ENCODE measurements at places on chromosomes 6 and 20.

- no peak for DNase-seq
Measured at GRCh38 chr6:1697688-1698351, 88.1 kb downstream of the FOXC1 start.

DNA sequence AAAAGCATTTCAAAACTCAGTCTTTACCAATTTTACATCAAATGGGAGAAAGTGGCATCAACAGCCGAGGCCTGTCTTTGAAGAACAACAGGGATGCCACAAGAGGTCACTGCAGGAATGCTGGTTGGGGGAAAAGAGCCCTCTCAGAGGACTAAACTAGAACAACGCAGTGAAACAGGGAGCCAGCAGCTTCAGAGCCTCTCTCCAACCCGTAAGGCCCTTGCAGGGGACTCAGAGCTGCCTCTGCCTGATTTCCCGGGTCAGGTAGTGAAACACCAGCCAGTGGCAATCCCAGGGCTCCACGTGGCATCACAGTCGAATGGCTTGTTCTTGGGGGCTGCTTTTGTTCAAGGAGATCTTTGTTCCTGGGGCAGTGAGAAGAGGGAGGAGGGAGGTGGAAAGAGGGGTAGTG lies 55.0 kb upstream of the KCNK16 start:
- DNase-seq = no peak

DNA sequence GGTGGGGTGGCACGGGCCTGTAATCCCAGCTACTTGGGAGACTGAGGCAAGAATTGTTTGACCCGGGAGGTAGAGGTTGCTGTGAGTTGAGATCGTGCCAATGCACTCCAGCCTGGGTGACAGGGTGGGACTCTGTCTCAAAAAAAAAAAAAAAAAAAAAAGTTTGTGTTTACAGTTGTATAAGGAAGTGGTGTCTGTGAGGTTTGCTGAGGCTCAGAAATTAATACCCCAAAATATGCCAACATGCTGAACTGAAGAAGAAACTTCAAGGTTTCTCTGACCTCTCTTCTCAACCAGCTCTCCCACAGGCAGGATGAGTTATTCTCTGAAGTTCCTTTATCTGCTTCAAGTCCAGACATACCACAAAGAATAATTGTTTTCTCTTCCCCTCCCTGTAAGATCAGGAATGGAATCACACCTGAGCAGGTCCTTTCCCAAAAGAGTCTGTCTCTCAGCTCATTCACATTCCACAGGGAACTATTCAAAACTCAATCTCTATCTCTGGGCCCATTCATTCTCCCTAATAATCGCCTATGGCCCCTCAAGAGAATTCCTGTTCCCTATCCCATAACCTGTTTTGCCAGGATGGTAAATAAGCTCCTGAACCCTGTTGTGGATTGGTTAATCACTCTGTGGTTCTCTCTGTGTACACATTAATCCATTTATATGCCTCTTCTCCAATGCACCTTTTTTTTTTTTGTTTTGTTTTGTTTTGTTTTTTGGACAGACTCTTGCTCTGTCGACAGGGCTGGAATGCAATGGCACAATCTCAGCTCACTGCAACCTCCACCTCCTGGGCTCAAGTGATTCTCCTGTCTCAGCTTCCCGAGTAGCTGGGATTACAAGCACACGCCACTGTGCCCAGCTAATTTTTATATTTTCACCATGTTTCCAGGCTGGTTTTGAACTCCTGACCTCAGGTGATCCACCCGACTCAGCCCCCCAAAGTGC lies 17.4 kb upstream of the KIFC1 start:
- DNase-seq = no peak

- DNase-seq = peak; percentile 43
Measured at GRCh38 chr6:105459049-105459448, 56.2 kb upstream of the PREP start.

DNA sequence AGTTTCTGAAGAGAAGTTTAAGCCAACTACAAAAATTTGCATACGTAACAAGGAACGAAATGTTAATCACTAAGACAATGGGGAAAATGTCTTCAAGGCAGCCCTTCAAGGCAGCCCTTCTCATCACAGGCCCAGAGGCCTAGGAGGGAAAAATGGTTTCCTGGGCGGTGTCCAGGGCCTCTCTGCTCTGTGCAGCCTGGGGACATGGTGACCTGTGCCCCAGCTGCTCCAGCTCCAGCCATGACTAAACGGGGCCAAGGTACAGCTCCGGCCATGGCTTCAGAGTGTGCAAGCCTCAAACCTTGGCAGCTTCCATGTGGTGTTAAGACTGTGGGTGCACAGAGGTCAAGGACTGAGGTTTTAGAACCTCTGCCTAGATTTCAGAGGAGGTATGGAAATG lies 325.1 kb downstream of the FRK start:
- no peak for DNase-seq

DNA sequence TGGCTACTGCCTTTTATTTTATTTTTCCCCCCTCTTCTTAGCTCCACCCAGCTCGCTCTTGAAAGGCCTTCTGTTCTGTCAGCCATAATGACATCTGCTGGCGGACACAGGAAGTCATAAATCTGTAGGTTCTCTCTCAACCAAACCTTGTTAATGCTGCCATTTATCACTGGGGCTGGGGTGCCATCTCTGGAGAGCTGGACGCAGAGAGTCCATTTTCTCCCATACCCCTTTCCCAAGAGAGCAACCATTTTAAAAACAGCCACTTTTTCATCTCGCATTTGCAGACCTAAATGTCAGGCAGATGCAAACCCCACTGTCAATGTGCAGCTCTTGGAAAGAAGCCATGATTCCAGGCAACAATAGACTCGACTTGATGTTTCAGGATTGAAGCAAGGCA lies 13.0 kb upstream of the TSHZ2 start:
- DNase-seq = no peak

GRCh38 chr6:85461798-85462170 lies 11.9 kb downstream of the NT5E start:
- DNase-seq = no peak

GRCh38 chr6:32046450-32047083 lies 8.4 kb downstream of the CYP21A2 start:
- DNase-seq = no peak

- DNase-seq = no peak
Measured at GRCh38 chr6:39173270-39173669, 56.0 kb downstream of the KCNK5 start.

DNA sequence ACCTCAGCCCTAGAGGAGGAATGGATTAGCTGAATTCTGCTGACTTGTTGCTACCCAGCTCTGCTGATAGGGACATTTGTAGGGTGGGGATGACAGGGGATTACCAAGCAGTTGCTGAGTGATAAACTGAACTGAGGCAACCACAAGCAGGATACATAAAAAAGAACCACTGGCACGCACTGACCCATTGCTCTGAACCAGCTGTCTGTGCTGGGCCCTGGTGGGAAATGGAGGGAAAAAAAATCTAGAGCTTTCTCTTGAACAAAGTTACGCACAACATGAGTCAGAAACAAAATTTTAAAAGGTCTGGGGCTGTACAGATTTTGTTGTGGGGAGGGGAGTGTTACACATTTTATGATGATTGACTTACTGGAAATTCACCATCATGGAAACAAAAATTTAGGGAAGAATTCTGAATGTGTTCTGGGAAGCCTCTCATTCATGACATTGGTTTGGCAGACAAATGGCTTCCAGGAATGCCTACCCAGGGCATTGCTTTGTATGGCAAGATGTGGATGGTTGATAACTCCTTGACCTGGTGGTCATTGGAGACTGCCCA lies 37.7 kb downstream of the FOXO3 start:
- no peak for DNase-seq

- DNase-seq = no peak
Measured at GRCh38 chr6:125101631-125102030, 51.9 kb upstream of the TPD52L1 start.

GRCh38 chr20:43186312-43186711 lies 3.4 kb downstream of the PTPRT start:
- DNase-seq = no peak

GRCh38 chr20:32365564-32365963 lies 7.4 kb downstream of the ASXL1 start:
- no peak for DNase-seq

- DNase-seq = no peak
Measured at GRCh38 chr6:113598786-113599185, 258.4 kb upstream of the MARCKS start.

GRCh38 chr6:79632580-79632979 lies 1.5 kb downstream of the SH3BGRL2 start:
- no peak for DNase-seq

Measured in CD4-positive, alpha-beta T cell treated with Interleukin-15 for 4 hours (primary cell).